Left lobe of liver (tissue), 2 donors: ENCODE measurements at places on chromosomes 13 and 19. TPM values are rescaled to one million over a fixed set of nuclear protein-coding genes. Genes with fewer than 3 reads are reported as not detected.

Gene ZNF837
- 2.9 TPM for total RNA-seq

Gene ERICH6B
- not detected for total RNA-seq

Gene APBA3
- 18.6 TPM for total RNA-seq

Gene SIGLEC5
- not detected for total RNA-seq
